ENCODE measurements at places on chromosomes 11 and 22. TPM values are rescaled to one million over a fixed set of nuclear protein-coding genes. Genes with fewer than 3 reads are reported as not detected.

ART1 gene
- total RNA-seq = not detected

CCDC73 gene
- not detected for total RNA-seq

DUSP8 gene
- total RNA-seq = 38.4 TPM

RBMXL2 gene
- total RNA-seq = not detected

FAM168A gene
- total RNA-seq = 30.4 TPM

RIMBP3B gene
- not detected for total RNA-seq

TEX54 gene
- not detected for total RNA-seq

SYT12 gene
- not detected for total RNA-seq

ANKK1 gene
- total RNA-seq = 0.40 TPM

ADAMTS8 gene
- not detected for total RNA-seq

PARVG gene
- 130 TPM for total RNA-seq

CD82 gene
- total RNA-seq = 11.6 TPM

GTSE1 gene
- total RNA-seq = 2.9 TPM

FLRT1 gene
- total RNA-seq = not detected

CNTF gene
- total RNA-seq = 5.5 TPM

Data from natural killer cell (primary cell).